ENCODE measurements at places on chromosomes 4 and X. TPM values are rescaled to one million over a fixed set of nuclear protein-coding genes. Genes with fewer than 3 reads are reported as not detected.

GABRB1 gene
- total RNA-seq = not detected

NONO gene
- total RNA-seq = 605 TPM

PPARGC1A gene
- not detected for total RNA-seq

CCDC110 gene
- total RNA-seq = not detected

GRXCR1 gene
- total RNA-seq = not detected

GAGE12J gene
- total RNA-seq = not detected

CPLX1 gene
- 1.0 TPM for total RNA-seq

BGN gene
- not detected for total RNA-seq

SH2D1A gene
- total RNA-seq = 51.7 TPM

INTU gene
- not detected for total RNA-seq
